Caudate nucleus (tissue), 63 donors: ENCODE measurements at places on chromosomes 6 and 20.

DNA sequence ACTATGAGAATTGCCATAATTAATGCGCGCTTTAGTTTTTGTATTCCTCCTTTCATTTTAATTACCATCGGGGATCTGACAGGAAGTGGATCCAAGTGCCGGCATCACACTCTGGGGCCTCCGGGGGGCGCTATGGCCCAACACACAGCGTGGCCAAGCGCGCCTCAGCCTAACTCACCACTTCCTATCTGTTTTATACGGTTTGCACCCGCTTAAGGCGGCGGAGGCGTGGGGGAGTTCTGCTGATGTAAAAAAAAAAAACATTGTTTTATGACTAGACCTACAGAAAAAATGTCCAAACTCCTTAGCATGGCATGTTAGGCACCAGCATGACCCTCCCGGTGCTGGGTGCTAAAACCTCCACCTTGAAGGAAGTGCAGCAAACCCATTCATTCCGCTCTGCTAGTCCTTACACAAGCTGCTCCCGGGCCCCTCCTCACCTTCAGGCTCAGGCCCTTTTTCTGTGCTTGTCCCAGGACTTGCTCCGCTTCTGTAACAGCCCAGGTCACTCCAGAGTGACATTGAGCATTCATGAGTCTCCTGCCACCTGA lies 4.5 kb upstream of the EBF4 start:
- peak; percentile 36 for DNase-seq

GRCh38 chr6:68709091-68709490 lies 74.0 kb downstream of the ADGRB3 start:
- DNase-seq, result no peak

DNA sequence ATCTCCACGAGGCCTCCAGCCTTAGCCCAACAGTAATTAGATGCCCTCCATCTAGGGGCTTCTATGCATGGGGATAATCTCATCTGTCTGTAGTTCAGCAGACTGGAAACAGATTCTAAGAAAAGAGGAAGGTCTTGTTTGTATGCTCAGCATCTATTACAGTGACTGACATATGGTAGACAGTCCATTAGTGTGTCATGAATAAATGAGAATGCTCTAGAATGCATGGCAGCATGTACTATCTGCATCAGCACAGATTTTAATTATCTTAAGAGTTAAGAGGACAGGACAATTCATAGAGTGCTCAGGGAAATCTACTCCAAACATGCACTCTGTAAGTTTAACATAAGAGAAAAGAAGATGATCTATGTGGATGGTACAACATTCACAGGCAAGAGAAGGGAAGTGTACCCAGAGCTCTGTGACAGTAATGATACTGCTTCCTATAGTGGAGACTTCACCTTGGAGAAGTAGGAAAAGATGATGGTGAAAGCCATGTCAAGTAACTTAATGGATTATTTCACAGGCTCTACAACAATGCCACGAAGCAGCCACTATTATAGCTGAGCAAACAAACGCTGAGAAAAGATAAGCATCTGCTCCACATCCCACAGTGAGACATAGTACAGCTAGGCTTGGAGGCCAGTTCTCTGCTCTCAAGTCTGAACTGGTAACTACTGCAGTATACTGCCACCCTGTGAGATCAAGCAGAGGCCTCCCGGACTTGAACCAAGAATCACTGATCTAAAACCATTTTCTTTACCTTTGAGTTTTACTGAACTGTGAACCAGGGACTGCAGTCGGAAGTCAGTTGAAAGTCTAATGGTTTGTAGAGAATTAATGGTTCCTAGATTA lies 309.2 kb upstream of the SPTLC3 start:
- DNase-seq, result no peak

DNA sequence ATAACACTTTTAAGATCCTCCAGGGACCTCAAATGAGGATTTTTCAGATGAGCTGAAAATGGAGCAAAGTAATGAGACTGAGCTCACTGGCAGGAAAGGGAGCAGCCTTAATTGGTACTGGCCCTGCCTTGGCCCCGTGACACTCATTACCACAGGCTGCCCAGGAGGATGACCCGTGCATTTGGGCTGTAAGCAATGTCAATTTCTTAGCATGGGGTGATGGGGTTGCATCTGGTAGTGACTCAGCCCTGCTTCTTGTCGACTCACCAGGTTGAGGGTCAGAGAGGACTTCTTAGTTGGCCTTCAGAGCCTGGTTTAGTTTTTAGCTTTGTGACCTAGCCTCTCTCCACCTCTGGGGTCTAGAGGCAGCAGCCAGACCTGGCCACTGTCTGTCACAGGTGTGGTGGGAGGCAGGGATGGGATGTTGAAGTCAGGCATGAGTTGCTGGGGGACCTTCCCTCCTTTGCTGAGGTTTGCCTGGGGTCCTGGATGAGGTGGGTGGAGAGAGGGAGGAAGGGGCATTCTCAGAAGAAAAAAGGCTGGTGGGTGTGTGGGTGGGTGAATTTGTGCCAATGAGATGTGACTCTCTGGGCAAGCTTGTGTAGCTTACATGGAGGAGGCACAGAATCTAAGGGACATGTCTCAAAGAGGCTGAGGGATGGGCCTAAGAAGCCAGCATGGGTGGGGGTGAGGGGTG lies 25.9 kb upstream of the EPB41L1 start:
- no peak for DNase-seq

- DNase-seq, result no peak
These were observed 35.6 kb downstream of the UTRN start for GRCh38 chr6:144320741-144321140.

DNA sequence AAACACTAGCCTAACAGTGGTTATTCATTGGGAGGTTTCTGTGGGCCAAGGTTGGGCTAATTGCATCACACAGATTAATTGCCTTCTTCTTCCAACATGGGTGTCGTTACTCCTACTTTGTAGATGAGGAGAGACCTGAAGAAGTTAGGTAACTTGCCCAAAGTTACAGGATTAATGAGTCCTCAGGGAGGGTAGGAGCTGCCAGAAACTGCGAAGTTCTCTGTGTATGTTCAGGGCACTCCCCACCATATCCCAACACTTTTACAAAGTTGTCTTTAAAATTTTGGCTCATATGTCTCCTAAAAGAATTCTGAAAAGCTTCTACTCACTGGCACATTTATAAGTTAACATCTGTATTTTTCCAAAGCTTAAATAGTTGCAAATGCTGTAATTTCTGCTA lies 323.5 kb upstream of the HSF2 start:
- no peak for DNase-seq

DNA sequence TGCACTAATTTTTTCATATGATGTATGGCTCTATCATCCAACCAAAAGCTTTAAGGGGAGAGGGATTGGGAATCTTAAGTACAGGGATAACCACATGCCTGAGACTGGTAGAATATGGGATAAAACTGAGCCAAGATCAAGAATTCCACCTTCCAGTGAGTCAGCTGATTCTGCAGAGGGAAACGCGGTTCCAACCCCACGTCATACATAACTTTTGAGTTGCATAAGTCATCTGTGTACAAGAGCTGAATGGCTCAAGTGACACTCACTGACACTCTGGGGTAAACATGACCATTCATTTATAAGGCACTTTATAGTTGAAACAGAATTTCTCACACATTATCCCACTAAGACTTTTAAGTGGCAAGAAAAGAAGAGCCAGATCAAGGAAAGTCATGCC lies 16.4 kb downstream of the TRIM27 start:
- DNase-seq, result no peak

GRCh38 chr6:116389357-116389756 lies 18.6 kb downstream of the DSE start:
- no peak for DNase-seq

GRCh38 chr6:8780653-8781052 lies 345.3 kb upstream of the SLC35B3 start:
- no peak for DNase-seq

GRCh38 chr6:44538131-44538806 lies 150.8 kb downstream of the CDC5L start:
- DNase-seq, result no peak

DNA sequence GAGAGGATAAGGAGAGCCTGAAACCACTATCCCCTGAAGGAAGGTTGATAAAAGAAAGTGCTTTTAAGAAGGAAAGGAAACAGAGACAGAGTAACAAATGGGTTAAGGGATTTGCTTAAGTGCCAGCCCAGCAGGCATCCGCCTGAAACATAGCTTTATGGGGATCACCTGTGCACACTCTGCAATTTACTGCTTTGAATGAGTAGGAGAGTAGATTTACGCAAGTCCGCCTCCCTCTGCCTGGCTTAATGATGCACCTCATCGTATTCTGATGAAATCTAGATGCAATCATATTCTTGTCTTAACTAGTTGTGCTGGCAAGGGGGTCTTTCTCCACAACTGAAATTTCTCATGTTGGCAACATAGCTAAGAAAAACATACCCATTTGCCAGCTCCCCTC lies 101.1 kb upstream of the ID4 start:
- DNase-seq, result no peak

DNA sequence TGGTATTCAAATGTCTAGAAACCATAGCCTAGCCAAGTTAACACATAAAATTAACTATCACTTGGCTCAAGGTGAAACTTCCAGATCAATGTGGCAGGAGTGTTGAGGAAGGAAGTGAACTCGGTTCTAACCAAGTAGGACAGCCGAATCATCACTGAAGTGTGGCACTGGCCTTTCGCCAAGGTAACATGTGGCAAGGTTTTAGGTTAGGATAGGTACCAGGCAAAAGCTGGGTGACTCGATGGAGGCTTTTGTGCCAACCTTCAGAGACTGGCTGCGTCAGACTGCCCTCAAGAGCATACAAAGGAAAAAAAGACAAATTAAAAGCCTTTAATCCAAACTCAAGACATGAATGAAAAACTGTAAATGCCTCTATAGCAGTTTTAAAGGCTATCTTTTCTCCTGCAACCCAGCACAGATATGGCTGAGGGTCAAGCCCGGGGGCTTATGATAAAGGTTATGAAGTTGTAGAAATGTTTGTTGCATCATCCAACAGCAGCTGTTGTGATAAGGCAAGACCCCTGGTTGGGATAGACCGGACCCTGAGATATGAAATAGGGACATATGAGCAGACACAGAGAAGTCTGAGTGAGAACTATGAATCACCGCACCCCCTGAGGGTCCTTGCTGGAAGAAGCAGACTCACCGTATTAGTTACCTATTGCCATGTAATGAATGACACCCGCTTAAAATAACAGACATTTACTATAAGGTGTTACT lies 11.9 kb downstream of the PSMB9 start:
- DNase-seq, result no peak

GRCh38 chr20:3101737-3102574 lies 17.4 kb upstream of the AVP start:
- no peak for DNase-seq

GRCh38 chr6:126374372-126374771 lies 34.5 kb downstream of the CENPW start:
- DNase-seq, result no peak

DNA sequence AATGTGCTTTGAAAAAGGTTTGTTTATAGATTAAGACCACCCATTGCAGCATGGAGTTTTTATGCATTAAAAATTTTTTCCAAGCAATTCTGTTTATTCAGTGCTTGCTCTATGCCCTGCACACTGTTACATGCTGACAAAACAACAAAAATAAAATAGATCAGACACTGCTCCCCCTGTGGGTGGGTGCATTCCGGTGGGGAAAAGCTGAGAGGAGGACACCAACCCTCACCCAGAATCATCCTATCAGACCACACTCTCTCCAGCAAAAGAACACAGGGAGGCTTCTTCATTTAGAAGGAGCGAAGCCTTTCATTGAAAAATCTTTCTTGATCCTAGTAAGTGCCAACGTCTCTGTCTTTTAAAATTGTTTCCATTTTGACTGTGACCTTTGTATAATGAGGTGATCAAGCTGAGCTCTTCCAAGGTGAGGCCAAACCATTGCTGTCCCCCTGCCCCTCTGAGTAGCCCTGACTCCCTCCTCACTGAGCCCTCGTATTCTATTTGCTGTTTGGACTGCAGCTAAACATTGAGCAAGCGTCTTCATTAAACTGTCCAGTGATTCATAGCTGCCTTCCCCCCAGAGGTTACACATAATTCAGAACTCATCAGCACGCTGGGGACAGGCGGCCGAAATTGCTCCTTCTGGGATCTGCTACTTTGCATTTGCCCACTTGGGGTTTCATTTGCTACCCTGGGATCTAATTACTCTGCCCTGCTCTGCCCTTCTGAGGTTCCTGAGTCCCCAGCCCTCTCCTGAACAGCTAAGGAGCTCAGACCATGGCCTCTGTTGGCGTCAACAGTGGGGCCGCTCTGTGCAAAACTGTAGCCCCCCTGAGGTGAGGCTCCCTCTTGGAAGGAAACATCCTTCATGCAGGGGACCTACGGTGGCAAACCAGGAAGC lies 102.4 kb downstream of the F13A1 start:
- DNase-seq, result no peak

GRCh38 chr20:21967481-21967880 lies 262.0 kb downstream of the PAX1 start:
- no peak for DNase-seq

- DNase-seq, result no peak
These were observed 22.5 kb upstream of the NHSL1 start for GRCh38 chr6:138521790-138522189.

GRCh38 chr6:163133017-163133416 lies 281.5 kb upstream of the QKI start:
- no peak for DNase-seq

DNA sequence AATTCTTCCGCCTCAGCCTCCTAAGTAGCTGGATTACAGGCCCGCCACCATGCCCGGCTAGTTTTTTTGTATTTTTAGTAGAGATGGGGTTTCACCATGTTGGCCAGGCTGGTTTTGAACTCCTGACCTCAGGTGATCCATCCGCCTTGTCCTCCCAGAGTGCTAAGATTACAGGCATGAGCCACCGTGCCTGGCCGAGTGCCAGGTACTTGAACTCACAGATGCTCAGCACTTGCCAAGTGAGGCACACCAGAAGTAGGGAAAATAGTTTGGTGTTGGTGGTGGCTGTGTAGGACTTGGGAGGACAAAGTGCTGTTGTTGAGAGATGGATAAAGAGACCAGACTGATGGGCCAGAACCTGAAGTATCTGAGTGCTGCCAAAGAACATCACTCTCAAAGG lies 40.0 kb upstream of the MBOAT1 start:
- DNase-seq, result no peak

- no peak for DNase-seq
These were observed 33.4 kb downstream of the KIF25 start for GRCh38 chr6:168030908-168031307.
